Naive thymus-derived CD4-positive, alpha-beta T cell (primary cell): ENCODE measurements at places on chromosomes 2 and 18. TPM values are rescaled to one million over a fixed set of nuclear protein-coding genes. Genes with fewer than 3 reads are reported as not detected.

DNA sequence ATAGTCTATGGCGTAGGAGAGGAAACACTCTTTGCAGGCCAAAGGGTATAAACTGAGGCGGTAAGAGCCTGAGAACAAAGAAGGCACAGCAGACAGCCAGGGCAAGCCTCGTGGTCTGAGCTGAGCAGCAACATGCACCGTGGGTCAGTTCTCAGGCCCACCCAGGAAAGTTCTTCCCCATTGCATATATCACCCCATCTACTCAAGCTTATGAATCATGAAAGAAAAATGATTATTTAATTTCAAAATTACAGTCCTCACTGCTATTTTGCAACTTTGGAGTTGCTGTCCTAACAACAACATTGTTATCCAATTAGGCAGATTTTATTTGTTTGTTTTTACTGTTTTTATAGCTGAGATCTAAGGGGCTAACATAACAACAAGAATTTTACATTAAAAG lies 54.7 kb upstream of the RIOK3 start:
- DNase-seq = no peak

DNA sequence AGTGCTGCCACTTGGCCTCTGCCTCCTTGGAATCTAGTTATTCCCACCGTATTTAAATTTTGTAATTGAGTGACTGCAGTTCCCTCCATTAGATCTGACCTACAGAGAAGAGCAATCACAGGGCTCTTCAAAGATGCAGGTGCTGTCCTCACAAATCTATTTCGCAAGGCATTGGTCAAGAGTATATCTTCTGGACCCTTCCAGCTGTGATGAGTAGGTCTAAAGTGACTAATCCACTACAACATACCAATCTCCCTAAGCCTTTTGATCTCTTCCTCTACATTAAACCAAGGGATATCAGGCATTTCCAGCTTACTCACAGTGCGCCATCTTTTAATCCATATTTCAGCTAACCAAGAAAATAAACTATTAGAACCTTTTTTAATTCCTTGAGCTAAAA lies 65.1 kb upstream of the COL3A1 start:
- no peak for DNase-seq

DNA sequence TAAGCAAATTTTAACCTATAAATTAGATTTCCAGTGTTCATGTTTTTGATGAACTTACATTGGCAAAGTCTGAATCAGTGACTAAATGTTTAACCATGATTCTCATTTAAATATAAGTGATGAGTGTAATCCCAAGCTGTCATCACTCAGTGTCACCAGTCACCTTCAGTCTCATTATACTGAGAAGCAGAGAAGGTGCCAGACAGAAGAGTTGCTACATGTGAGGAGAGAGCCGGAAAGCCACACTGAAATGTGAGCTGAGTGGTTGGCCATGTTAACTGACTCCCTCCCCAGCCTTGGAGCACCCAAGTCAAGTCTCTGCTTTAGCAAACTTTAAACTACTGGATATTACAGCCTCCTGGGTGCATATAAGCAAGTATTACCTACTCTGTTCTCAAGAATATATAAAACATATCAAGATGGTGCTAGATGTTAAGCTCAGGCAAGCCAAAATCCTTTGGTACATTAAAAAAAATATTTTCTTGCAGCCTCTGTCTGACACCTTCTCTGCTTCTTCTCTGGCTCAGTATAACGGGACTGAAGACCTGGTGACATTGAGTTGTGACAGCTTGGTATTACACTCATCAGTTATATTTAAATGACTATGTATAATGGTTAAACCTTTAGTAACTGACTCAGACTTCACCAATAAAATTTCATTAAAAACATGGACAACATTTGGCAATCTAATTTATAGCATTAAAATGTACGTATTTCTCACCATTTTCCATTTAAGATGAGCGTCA lies 75.8 kb upstream of the MAP3K20 start:
- DNase-seq = no peak

- DNase-seq = no peak
These were observed 173.0 kb downstream of the SMAD7 start for GRCh38 chr18:48777744-48778116.

DNA sequence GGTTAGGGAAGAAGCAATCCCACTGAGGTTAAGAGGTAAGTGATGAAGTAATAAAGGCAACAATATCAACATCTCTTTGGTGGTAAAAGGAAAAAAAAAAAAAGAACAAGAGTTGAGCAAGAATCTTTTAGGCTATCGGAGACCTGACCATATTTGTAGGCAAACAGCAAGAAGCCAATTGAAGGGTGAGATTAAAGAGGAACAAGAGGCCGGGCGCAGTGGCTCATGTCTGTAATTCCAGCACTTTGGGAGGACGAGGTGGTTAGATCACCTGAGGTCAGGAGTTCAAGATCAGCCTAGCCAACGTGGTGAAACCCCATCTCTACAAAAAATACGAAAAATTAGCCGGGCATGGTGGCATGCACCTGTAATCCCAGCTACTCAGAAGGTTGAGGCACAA lies 11.3 kb downstream of the VPS54 start:
- DNase-seq = no peak

The IL1F10 gene
- not detected for total RNA-seq

The SP140 gene
- total RNA-seq = 40.6 TPM

The GALNT14 gene
- total RNA-seq = 1.1 TPM
